Memory B cell (primary cell): ENCODE measurements at places on chromosomes 1 and 21.
A peak's percentile ranks its signal among the peaks of the same experiment; 100 is the strongest.

- DNase-seq = no peak
Measured at GRCh38 chr1:21261551-21262292, 28.5 kb downstream of the ECE1 start.

DNA sequence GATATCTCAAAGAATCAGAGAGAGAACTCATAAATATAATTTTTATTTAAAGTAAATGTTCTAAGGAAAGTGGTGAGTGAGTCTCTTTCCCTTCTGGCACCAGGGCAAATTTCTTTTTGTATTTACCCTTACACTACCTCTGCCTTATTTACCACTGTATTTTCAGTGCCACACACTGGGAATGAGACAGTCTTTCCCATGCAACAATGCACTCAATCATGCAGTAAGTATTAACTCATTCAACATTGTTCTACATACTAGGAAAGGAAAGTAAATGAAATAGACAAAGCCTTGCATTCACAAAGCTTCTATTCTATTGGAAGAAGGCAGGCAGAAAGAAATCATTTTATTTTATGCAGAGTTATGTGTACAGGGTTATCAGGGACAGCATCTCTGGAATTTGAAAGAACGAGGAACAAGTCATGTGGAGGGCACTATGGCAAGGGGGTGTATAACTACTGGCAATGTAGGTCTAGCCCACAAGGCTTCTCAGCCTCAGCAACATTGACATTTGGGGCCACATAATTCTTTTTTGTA, 129.8 kb upstream of the PRDX6 start:
- no peak for DNase-seq

DNA sequence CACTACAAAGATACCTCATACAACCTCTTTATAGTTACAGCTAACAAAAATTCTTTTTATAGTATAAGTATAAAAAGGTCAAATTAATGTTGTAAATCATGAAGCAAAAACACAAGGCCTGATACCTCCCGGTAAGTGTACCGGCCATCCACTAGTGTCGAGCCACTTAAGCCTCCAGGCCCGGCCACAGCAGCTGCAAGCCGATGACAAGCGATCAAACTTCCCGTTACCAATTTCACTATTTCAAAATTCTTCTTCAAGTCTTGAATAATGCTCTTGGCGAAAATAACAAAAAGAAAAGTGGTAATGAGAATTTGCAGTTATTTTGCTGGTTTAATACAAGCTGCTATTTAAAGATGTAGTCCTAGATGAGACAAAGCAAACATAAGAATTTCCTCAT, 67.6 kb downstream of the USP24 start:
- DNase-seq = no peak

DNA sequence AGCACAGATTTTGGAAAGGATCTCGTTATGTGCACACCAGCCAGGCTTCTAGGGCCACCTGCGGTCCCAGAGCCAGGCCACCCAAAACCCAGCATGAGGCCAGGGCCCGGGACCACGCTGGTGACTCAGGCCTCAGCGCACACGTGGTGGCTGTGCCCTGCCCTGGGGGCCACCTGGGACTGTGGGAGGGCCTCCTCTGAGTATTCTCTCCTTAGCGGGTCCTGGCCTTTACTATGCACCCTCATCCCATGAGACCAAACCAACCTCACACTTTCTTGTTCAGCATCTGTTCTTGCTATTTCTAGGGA, 9.9 kb downstream of the WNT9A start:
- DNase-seq = no peak

DNA sequence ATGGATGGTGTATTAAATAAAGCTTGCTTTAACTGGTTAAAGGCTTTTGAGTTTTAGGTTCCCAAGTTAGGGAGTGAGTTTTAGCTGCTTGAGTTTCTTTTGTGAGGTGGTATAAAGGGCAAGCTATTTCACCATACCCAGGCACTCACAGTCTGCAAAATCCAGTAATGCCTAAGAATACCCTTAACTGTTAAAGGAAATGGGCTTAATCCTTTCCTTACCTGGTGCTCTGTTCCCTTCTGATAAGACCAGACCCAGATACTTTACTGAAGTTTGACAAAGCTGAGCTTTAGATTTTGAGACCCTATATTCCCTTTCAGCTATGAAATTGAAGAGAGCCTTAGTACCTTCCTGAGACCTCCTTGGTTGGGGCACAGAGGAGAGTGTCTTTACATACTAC, 30.3 kb downstream of the MSTO1 start:
- no peak for DNase-seq

- no peak for DNase-seq
Measured at GRCh38 chr1:226378071-226378470, 29.8 kb downstream of the PARP1 start.

- DNase-seq = no peak
Measured at GRCh38 chr1:164771619-164772361, 212.8 kb downstream of the PBX1 start.

DNA sequence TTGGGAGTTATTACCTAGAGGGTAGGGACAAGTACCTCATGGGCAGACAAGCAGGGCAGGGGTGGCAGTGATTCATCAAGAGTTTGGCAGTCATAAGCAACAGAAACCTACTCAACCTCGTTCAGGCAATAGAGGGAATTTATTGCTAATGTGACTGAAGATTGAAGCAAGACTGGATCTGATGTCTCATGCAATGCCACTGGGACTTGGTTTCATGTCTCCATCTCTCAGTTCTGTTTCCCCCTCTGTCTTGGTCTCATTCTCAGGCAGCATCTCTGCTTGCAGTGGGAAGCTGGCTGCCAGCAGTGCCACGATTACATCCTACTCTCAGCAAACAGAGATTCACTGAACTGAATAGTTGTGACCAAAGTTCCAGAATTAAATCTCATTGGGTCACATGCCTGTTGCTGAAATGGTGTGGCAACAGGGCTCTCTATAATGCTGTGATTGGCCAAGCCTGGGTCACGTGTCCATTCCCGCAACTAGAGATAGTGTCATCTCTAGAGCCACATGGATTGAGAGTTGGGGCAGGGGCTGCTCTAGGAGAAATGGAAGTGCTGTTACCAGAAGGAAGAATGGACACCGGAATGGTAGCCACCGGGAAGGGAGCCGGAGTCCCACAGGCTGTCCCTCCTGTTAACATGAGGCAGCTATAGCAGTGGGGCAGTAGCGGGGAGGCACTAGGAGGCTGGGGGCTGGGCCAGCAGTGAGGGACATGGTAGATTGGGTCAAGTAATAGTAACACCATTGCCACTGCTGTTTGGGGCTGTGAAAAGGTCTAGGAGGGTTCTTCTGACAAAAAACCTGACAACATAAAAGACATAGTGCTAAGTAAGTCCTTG, 3.9 kb upstream of the CDC42 start:
- DNase-seq = no peak

GRCh38 chr1:219587801-219588561, 24.9 kb downstream of the ZC3H11B start:
- DNase-seq = no peak

GRCh38 chr1:46535063-46535462, 16.4 kb downstream of the KNCN start:
- no peak for DNase-seq

DNA sequence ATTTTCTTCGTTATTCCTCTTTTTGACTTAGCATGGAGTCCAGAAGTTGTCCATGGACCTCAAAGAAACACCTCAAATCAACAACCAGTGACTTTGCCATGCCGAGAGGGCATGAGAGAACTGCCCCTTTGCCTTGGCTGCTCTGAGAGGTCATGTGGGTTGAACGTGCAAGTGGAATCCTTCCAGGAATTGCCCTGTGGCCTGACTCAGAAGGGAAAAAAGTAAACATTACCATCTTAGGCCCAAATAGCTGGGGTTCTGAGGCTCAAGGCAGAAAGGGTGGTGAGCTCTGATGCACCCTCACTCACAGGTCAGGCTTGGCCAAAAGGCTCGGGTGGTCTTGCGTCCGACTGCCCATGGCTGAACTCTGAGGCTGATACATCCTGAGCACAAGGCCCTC, 15.1 kb downstream of the STUM start:
- no peak for DNase-seq

DNA sequence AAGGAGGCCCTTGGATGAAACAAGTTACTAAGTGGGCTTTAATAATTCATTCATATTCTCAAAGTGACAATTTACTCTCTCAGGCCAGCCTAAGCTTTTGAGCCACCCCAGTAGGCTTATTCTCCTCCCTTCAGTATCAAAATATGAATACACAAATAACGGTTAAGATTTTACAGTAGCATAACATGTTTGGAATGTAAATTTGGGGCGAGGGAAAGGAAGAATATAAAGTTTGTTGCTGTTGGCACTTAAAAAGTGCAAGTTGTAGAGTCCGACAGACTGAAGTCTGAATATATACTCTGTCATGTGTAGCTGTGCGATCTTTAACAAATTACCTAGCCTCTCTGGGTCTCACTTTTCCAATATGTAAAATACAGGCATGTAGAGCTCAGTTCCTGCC, 22.6 kb upstream of the MYSM1 start:
- peak; percentile 0 for DNase-seq

- DNase-seq = no peak
Measured at GRCh38 chr1:20494609-20495311, 8.8 kb upstream of the CAMK2N1 start.

DNA sequence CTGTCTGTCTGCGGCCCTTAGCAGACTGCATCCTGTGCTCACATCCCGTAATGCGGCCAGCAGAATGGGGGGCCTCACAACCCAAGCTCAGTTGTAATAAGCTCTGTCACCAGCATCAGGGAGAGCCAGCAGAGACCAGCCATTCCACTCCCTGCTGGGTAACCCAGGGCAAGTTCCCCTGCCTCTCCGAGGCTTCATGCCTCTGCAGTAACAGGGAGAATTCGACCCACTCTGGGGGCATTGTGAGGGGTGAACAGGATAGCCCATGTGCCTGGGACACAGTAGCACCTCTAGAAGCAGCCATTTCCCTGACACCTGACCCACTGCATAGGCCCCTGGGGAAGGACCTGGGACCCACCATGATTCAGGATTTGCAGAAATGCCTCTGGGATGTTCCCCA, 461.2 kb downstream of the MATN1 start:
- DNase-seq = no peak

DNA sequence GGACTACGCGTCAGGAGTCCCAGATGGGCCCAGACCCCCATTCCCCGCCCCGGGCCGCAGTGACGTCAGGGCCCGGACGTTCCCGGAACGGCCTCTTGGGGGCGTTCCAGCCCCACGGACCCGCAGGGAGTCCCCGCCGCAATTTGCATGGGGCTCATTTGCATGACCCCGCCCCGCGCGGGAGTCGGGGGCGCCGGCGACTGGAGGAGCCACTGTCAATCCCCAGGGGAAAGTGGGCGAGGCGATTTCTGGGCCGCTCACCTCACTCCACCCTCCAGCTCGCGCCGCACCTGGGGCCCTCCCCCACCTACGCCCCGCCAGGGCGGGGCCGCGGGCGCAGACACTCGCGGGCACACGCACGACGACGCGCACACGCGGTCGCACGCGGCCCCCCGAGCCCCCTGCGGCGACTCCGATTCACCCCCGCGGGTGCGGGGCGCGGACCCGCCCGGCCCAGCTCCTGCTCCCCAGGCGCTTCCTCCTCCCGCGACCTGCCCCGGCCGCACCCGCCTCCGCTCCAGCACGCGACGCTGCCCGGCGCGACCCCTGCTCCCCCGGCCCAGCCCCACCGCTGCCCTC, 13.2 kb downstream of the AGRN start:
- DNase-seq = peak; percentile 98

GRCh38 chr1:114771992-114772391, 8.5 kb downstream of the SIKE1 start:
- DNase-seq = no peak

GRCh38 chr1:59317343-59317742, 20.4 kb downstream of the FGGY start:
- DNase-seq = no peak

DNA sequence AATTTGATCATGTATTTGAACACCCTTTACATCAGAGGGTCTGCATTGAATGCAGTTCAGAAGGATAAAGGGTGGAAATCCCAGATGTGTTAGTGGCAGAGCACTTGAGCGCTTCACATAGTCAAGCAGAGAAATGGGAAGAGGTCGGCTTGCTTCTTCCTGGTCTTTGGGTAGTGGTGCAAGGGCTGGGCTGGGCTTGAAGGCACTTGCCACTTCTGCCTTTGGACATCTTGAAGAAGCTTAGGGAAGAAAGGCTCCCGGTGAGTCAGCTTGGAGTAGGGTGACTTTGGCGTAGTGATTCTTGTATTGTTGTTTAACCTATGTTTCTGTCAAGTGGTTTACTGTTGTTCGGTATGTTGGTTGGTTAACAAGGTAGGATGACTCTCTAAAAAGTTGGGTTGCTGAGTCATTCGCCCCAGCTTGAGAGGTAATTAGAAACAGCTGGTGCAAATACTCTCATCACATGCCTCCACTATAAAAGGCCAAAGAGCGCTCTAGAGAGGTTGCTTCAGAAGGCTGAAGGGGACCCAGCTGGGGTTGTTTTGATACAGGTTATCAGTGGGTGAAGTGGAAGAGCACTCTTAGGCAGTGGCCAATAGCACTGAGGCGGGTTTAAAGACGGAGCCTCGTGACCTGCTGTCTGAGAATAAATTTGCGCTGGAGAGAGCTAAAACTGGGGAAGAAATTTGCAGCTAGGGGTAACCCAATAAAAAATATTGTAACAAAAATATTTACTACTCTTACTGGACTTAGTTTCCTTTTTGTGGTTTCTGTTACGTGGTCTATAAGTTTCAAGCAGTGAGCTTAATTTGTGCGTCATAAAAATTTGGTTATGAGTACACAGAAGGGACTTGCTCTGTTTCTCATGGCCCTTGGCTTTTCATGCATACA, 1.4 kb downstream of the BACH1 start:
- DNase-seq = peak; percentile 76

- no peak for DNase-seq
Measured at GRCh38 chr1:195188821-195189220, 1419.4 kb downstream of the KCNT2 start.

- no peak for DNase-seq
Measured at GRCh38 chr1:226690460-226690982, 48.6 kb downstream of the ITPKB start.

DNA sequence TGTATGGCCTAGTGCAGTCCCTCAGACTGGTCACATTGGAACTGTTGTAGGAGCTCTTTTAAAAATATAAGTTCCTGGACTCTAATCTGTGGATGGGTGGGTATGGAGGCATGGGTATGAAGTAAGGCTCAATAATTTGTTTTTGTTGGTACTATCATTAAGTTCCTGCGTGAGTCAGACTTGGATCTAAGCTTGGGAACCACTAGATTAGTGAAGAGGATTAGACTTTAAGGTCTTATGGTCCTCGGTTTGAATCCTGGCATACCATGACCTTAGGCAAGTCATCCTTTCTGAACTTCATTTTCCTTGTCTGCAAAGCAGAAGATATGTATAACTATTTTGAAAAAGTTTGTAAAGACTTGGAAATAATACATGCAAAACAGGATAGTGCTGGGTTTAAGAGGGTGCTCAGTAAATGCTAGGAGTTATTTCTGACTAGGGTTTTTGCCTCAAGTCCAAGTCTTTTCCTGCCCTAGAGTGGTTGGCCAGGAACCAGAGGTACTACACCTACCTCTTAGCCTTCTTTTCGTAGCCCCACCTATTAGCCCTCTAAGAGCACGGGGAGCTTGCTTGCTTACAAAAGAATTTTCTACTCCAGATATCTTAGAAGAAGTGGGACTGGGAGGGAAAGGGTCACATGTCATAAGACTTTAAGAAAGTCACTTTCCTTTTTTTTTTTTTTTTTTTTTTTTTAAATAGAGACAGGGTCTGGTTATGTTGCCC, 38.6 kb upstream of the METTL18 start:
- no peak for DNase-seq

GRCh38 chr1:44047131-44047530, 15.9 kb upstream of the SLC6A9 start:
- no peak for DNase-seq
